A172 (cell line): ENCODE measurements at places on chromosomes 6 and 20. TPM values are rescaled to one million over a fixed set of nuclear protein-coding genes. Genes with fewer than 3 reads are reported as not detected.

SDCBP2 gene
- total RNA-seq: 1.8 and 2.6 TPM in 2 replicates

LSM14B gene
- 45.6 and 55.0 TPM in 2 replicates for total RNA-seq

AAR2 gene
- total RNA-seq: 36.7 and 36.8 TPM in 2 replicates

LY6G6F gene
- total RNA-seq: not detected in 2 replicates

NMBR gene
- total RNA-seq: not detected in 2 replicates

XKR7 gene
- not detected in 2 replicates for total RNA-seq

GRIK2 gene
- 0.10 and 0.12 TPM in 2 replicates for total RNA-seq

SYS1 gene
- 14.5 and 18.6 TPM in 2 replicates for total RNA-seq

GSTA2 gene
- total RNA-seq: not detected in 2 replicates

CGAS gene
- total RNA-seq: not detected in 2 replicates

BYSL gene
- 14.1 and 17.5 TPM in 2 replicates for total RNA-seq

SPTLC3 gene
- total RNA-seq: 1.5 and 3.8 TPM in 2 replicates

EDN3 gene
- not detected in 2 replicates for total RNA-seq

TNFRSF6B gene
- 2.4 and 3.4 TPM in 2 replicates for total RNA-seq

TCF19 gene
- 62.6 and 68.5 TPM in 2 replicates for total RNA-seq

KCNK15 gene
- total RNA-seq: 0.62 TPM in 1 of 2 replicates, not detected in the other

PXDC1 gene
- 38.6 and 50.8 TPM in 2 replicates for total RNA-seq

EPB41L2 gene
- total RNA-seq: 17.5 and 18.3 TPM in 2 replicates

B3GAT2 gene
- total RNA-seq: not detected in 2 replicates

THEMIS gene
- 0.05 TPM in 1 of 2 replicates, not detected in the other for total RNA-seq

PFDN6 gene
- 85.3 and 93.7 TPM in 2 replicates for total RNA-seq

HMGN4 gene
- total RNA-seq: 101 and 106 TPM in 2 replicates

PACRG gene
- not detected in 2 replicates for total RNA-seq

PTCHD4 gene
- 0.38 and 1.4 TPM in 2 replicates for total RNA-seq

HUS1B gene
- total RNA-seq: 0.12 and 1.2 TPM in 2 replicates

MCCD1 gene
- total RNA-seq: not detected in 2 replicates

CPXM1 gene
- total RNA-seq: not detected in 2 replicates

CCM2L gene
- not detected in 2 replicates for total RNA-seq

SCRT2 gene
- not detected in 2 replicates for total RNA-seq

SUPT3H gene
- total RNA-seq: 5.3 and 8.2 TPM in 2 replicates

PCMT1 gene
- 184 and 205 TPM in 2 replicates for total RNA-seq

HAO1 gene
- not detected in 2 replicates for total RNA-seq

FRMD1 gene
- not detected in 2 replicates for total RNA-seq

FERMT1 gene
- total RNA-seq: 6.5 and 7.0 TPM in 2 replicates

LAMA2 gene
- 3.7 and 4.3 TPM in 2 replicates for total RNA-seq
